ENCODE measurements at places on chromosomes 3 and 15.
A peak's percentile ranks its signal among the peaks of the same experiment; 100 is the strongest.

- DNase-seq = no peak
These were observed 753 bp upstream of the FES start for GRCh38 chr15:90883526-90883975.

DNA sequence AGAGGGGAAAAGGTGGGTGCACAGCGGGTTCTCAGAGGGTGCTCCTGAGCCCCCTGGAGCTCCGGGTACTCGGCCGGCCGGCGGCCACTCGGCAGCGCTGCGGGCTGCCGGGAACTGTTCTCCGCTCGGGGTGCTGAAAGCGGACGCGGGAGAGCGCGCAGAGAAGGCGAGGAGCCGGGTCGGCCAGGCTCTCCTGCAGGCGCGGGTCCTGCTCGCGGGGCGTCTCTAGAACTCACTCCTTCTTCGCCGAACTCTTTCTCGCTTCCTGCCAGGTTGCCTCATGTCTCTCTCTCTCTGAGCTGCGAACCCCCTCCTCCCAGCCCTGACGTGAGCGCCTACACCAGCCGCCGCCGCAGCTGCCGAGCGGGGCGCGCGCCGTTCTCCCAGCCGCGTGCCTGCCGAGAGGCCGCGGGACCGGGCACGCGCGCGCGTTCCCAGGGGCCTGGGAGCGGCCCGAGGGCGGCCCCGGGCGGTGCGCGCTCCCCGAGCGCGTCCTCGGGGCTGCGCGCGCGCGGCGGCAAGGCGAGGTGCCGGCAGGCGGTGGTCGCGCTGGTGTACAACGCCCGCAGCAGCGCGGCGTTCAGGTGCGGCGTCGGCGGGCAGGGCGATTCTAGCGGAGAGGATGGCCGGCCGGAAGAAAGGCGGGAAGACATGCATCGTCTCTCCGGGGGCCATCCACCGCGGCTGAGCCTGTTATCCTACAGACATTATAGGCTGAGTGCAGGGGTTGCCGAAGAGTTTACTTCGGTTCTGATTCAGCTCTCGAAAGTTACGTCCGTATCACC is at the start of gene PEX5L:
TSS of gene PEX5L (minus strand) at position 267 of the 785 bp plus-strand sequence. CDS start 338 bp downstream, outside the sequence.
- DNase-seq = peak; percentile 19

DNA sequence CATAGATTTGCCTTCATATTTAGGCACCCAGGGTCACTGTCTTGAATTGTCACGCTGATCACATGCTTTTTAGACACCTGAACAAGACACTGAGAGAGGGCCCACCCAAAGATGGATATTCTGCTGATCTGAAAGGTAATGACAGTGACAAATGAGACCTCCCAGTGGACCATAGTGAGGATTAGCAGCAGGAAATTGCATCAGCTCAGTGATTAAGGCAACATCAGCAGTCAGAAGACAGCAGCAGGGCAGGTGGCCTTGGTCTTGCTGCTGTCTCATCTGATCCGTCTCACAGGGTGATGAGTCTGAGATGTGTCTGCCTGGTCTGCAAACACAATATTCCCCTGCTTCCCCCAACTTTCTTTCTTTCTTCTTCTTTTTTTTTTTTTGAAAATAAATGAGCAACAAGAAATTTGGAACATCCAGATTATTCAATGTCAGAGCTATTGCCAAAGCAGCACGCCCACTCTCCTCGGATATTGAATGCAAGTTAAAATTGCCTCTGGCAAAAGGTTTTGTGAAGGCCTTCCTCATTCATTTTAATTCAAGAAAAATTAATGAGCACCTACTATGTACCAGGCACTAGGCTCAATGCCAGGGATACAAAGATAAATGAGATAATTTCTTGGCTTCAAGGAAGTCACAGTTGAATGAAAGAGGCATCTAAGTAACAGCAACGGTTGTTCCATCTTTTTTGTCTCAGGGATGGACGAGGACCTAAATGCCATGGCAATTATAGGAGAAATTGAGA is 14.1 kb downstream of the OTOL1 start:
- DNase-seq = no peak

DNA sequence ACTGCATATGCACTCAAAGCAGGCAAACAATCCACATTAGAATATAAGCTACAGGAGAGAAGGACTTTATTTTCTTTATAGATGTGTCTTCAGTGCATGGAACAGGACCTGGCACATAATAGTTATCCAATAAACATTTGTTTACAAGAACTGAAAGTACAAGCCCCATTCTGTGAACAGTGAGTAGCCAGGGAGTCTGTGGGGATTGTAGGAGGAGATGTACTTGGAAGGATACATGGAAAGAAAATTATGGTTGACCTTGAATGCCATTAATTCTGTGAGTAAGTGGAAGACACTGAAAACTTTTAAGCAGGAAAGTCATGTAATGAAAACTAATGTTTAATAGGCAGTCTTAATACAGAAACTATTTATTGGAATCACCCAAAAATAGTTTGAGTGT is 28.3 kb downstream of the MASP1 start:
- DNase-seq = peak; percentile 36

DNA sequence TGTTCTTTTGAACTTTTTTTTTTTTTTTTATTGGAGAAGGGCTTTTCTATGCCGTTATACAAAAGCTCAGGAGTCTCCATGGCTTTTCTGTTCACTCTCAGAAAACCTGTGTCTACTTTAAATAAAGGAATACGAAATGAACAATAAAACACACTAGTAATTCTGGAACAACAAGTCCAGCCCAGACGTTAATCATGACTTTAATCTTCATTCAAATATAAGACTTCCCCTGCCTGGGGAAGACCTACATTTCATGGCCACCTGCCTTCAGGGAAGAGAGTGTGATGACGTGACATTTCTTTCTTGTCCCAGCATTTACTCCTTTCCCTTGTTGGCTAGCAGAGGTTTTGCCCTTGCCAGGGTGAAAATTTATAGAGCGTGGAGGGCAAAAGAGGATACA is 564.5 kb downstream of the PDCD6IP start:
- DNase-seq = no peak

- peak; percentile 72 for DNase-seq
These were observed 202.1 kb downstream of the NLGN1 start for GRCh38 chr3:173599673-173600072.

- no peak for DNase-seq
These were observed 174.4 kb upstream of the LINGO1 start for GRCh38 chr15:77807115-77807514.

DNA sequence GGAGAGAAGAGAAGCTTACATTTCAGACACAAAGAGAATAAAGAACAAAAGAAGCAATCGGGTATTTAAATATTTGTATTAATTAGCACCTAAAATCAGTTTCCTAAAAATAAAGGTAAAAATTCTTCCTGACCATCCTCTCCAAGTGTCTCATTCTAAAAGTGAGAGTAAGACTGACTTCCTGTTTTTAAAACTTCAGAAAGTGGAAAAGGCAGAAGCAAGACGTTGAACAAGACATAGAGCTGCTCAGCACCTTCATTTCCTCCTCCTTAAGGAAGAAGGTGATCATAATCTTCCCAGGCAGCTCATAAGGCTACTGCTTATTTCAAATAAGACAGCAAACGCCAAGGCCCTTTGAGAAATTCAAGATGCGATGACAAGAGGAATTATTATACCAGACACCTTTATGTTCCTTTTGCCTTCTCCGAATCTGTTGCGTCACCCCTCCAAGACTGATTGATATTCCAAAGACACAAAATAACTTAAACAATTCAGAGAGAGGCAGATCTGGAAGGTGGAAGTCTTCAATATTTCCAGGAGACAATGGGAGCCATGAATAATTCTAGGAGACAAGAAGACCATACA is 238.8 kb upstream of the TLE3 start:
- no peak for DNase-seq

DNA sequence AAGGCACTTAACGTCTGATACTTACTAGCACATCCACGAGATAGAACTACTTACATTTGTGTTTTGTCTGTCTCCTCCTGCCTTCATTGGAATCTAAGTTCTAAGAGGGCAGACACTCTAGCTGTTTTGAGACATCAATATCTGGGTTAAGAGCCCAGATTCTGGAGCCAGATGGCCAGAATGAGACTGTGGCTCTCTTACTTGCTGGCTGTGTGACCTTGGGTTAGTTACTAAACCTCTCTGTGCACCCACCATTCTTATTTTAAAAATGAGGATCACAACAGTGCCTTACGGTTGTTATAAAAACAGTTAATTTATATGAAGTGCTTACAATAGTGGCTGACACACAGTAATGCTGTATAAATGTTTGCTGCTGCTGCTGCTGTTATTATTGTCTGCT is 7.7 kb downstream of the STARD5 start:
- DNase-seq = no peak

DNA sequence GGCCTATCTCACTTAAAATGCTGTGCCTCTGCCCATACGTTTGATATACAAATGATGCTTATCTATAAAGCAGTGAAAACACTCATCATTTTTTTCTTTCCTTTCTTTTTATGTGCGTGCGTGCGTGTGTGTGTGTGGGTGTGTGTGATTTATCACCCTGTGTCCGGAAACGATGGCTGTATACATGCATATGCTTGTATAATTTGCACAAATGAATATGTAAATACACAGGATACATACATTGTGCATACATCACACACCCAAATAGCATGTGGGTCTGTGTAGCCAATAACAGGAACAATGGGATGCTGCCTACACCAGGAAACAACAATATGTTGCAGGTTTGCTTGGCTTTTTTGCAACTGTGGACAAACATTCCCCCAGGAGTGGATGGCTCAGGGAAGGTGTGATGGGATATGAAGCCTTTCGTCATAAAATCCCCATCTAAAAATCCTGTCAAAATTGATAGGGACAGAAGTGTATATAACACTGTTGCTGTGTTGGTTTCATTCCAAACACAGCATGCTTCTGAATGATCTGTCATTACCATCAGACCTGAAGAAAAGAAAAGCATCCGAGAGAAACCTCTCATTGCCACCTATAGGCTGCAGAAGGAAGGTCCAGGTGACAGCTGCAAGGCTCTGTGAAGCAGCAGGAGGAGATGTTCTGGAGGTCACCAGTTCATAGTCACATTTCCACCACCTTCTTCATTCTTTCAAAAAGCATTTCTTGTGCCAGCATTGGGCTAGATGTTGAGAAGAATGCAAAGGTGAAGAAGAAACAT is 503.9 kb upstream of the NR2F2 start:
- DNase-seq = no peak

GRCh38 chr15:62844564-62845240 is 197.8 kb upstream of the TPM1 start:
- DNase-seq = peak; percentile 53

DNA sequence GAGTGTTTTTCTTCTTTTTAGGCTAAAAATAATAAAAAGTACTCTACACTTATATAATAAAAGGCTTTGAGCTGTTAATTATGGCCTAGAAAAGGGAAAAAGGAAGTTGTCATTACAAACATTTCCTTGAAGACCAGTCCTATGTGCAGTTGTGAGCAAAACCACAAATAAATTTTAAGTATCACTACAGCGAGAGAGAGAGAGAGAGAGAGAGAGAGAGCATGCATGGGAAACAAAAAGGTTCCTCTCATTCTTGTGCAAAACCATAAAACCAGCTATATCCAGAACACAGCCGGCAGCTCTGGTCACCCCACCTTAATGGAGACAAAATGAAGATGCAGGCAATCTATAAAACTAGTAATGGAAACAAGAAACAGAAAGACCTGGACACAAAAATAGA is 33.6 kb downstream of the HEG1 start:
- DNase-seq = no peak

- peak; percentile 61 for DNase-seq
These were observed 737 bp upstream of the ITPR1 start for GRCh38 chr3:4492208-4493013.

GRCh38 chr3:42031808-42032480 is 59.2 kb upstream of the TRAK1 start:
- peak; percentile 74 for DNase-seq

DNA sequence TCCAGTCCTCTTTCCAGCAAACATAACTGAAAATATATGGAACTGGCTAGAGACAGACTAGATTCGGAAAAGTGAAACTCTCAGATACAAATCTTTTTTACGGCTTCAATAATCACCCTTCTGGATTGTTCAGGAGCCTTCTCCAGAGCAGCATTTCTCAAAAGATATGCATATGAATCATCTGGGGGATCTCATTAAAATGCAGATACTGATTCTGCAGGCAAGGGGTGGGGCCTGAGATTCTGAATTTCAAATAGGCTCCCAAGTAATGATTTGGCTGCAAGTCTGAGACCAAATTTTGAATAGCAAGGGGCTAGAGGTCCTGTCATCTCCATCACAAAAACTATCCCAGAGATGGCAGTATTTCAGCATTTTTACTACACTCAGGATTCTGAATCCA is 165.4 kb downstream of the CTNNB1 start:
- no peak for DNase-seq

- DNase-seq = no peak
These were observed 472 bp downstream of the BSN start for GRCh38 chr3:49554633-49555265.

DNA sequence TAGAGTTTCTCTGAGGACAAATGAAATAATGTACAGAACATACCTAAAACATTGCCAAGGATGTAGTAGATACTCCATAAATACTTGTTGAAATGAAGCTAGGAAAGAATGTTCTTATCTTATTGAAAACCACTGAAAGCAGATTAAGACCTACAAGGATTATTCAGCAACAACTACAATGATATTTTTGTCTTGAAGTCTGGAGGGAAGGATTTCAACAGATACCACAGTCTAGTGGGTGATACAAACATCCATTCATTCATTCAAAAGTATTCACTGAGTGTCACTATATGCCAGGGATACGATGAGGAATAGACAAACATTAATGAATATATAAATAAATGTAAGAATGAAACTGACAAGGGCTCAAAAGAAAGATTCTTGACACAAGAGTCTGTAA is 74.7 kb upstream of the THBS1 start:
- DNase-seq = peak; percentile 25

DNA sequence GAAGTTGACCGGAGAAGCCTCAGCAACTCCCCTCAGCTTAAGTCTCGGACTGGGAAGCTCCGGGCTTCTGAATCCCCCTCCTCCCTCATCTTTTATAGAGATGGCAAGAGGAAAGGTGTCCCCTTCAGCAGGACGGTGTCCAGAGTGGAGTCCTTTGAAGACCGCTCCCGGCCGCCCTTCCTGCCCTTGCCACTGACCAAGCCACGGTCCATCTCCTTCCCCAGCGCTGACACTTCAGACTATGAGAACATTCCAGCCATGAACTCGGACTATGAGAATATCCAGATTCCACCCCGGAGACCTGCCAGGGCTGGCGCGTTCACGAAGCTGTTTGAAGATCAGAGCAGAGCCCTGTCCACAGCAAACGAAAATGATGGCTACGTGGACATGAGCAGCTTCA is 2.4 kb downstream of the FGD5 start:
- no peak for DNase-seq
